Stimulated activated CD4-positive, alpha-beta T cell treated with anti-CD3 and anti-CD28 coated beads, Interleukin-4, amount 100 ng/mL, for 4 hours (primary cell): ENCODE measurements at places on chromosomes 1 and 21.

DNA sequence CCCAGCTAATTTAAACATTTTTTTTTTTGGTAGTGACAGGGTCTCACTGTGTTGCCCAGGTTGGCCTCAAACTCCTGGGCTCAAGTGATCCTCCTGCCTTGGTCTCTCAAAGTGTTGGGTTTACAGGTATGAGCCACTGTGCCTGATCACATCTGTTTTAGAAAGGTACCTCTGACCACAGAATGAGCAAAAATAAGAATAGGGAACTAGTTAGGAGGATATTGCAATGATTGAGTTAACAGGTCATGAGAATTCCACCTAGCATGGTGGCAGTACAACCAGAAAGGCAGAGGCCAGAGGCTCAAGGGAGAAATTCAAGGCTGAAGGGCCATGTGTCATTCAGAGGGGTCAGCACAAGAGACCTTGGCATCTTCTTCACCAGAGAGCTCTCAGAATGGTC lies 49.6 kb downstream of the ELAPOR1 start:
- no peak for DNase-seq

- DNase-seq, result no peak
Observed at GRCh38 chr1:113983391-113983790, 4.1 kb downstream of the OLFML3 start.

DNA sequence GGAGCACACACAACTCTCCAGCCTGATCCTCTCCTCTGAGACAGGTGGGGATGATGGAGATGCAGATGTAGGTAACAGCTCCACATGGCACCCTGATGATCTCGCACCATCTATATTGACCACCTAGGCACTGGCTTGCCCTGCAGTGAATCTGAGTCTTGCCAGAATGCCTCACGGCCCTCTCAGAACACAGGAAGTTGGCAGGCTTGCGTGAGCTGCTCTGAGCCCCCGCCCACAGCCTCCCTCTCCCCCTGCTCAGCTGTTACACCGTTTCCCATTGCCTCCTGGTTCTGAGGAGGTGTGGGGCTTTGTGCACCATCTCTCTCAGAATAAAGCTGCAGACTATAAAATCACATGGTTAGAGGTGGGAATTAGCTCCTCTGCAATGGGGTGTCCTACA lies 48.0 kb downstream of the URB2 start:
- peak; percentile 31 for DNase-seq

GRCh38 chr1:230261928-230262650 lies 164.0 kb downstream of the PGBD5 start:
- no peak for DNase-seq

GRCh38 chr1:3553166-3553939 lies 58.0 kb downstream of the MEGF6 start:
- no peak for DNase-seq

DNA sequence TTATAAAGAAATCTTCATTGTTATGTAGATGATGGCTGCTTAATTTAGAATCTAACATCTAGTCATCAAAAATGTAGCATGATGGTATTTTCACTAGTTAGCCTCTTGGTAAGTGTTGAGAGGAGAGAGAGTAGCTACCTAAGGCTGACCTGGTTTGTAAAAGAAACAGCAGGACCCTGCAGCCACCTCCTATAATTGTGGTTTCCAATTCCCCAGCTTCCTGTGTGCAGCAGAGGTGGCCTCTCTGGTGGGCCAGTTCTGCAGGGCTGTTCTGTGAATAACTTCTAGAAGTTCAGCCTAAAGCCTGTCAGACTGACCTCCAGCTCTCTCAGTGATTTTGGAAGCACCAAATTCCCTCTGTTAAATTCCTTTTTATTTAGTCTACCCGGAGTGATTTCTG lies 246.4 kb upstream of the LRRC7 start:
- DNase-seq, result no peak

DNA sequence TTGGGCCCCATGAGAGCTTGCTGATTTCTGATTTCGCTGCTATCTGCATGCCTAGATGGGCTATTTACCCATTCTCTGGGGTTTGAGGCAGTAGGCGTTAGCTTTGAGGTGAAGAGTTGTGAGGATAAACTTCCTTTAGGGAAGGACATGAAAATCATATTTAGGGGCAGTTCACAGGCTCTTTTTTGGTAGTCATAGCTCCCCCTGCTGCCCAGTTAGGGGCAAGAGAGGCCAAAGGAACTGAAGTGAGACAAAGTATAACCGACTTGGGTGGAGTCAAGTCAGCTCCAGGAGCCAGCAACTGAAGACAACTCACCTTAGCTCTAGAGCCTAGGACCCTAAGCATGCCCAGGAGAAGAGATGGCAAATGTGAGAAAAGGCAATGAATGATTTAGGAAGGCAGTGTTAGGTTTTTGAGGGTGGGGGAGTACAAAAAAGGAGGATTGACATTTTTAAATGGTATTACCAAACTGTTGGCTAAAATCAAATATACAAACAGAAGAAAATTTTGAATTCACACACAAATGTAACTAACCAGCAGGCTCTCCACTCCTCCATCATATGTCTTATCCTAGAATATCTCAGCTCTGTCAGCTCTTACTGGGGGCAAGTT lies 625.2 kb downstream of the LMO4 start:
- peak; percentile 16 for DNase-seq

DNA sequence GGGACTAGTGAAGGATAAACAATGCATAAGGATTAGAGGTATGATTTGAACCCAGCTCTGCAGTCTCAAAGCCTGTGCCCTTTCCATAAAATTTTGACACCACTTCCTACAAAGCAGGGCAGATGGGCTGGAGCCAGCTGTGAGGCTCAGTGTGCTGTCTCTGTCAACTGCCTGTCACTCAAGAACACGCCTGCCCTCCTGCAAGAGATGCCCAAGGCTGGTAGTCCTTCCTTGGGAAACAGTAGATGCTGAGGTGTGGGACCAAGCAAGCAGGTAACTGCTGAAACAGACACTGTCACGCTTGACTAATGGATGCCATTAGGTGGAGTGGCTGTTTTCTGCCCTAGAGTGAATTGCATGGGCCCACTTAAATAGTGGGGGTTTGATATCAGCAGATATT lies 402.0 kb downstream of the PTPRU start:
- DNase-seq, result no peak

- no peak for DNase-seq
Observed at GRCh38 chr1:171141688-171142415, 43.2 kb upstream of the FMO2 start.

DNA sequence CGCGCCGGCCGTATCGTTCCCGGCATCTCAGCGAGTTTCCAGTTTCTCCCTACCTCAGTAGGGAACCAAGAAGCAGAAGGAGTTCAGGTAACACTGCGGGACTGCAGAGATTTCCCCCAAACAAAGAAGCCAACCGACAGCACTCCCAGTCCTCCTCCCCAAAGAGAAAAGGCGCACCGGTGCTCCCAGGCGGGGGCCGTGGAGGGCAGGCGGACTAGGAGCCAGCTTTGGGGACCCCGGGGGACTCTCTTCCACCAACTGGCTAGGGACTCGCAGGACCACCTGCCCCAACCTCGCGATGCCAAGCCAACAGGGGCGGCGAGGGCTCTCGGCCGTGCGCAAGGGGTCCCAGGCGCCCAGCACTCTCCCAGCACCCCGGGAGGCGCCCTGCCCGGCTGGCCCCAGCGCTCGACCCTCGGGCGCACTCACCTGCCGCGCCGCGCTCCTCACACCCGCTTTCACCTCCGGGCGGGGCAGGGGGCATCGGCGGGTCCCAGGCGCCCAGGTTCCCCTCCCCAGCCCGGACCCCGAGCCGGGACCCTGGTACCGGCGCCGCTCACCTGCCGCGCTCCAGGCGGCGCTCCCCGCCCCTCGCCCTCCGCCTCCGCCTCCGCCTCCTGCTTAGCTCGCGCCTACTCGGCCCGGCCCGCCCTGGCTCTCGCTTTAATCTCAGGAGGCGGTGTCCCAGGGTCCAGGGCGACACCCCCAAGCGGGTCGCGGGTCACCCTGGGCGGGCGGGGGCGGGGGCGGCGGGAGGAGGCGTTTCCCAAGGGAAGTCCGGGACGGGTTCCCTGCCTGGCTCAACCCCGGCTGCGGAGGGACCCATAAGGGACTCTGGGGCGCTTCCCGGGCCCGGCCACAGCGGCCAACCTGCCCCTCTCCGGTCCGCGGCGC lies at the start of gene TMPRSS2:
TSS of gene TMPRSS2 (minus strand) at position 638 of the 894 bp plus-strand sequence. CDS start 10,025 bp downstream, outside the sequence.
- DNase-seq, result no peak

DNA sequence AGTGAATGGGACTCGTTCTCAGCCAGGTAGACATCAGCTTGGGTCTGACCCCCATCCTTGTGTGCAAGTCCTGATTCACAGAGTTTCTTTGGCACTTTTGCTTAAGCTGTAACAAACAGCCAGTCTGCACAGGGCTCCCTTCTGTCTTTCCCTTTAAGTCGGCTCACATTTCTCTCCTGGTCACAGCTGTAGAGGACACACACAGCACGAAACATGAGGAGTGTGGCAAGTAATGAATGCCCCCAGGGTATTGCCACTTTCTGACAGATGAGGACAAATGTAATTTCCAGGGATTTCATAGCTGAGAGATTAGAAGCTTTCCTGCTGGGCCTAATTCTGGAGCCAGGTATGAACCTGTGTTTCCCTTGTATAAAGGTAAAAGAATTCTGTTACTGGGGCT lies 423.5 kb downstream of the KIF26B start:
- no peak for DNase-seq

DNA sequence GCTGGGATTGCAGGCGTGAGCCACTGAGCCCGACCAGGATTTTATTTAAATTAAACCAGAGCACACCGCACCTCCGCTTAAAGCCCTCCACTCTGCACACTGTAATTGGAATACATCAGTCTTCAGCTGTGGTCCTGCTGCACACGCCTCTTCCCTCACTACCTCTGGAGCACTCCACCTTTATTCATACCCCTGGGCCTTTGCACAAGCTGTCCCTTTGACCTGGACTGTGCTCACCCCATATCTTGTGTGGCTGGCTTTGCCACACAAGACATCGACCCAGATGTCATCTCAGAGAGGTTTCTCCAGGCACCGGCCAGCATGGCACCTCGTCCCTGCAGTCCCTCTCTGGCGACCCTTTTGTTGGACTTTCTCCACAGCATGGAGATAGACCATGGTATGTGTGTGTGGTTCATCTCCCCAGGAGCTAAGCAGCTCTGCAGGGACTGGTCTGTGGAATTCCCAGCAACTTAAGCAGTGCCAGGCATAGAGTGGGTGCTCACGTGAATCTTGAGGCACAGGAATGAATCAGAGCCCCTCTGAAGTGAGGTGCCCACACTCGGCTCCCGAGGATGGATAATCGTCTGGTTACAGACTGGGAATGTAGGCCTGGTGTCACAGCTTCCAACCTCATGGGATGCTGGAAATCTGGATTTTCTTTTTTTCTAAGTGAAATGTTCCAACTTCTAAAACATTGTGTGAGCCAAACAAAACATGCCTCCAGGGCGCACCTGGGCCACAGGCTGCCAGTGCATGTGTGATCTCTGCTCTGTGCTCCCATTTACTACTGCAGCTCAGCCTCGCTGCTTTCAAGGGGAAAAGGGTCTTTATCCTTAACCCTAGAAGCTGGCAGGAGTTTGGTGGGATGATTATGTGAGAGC lies 61.9 kb downstream of the EVA1C start:
- DNase-seq, result no peak

GRCh38 chr21:43353282-43354025 lies 73.5 kb downstream of the SIK1 start:
- no peak for DNase-seq

- no peak for DNase-seq
Observed at GRCh38 chr1:31865728-31866449, 50.1 kb upstream of the SPOCD1 start.

- no peak for DNase-seq
Observed at GRCh38 chr1:203544978-203545816, 51.2 kb downstream of the OPTC start.

- peak; percentile 76 for DNase-seq
Observed at GRCh38 chr1:66282343-66282852, 251.6 kb upstream of the SGIP1 start.

DNA sequence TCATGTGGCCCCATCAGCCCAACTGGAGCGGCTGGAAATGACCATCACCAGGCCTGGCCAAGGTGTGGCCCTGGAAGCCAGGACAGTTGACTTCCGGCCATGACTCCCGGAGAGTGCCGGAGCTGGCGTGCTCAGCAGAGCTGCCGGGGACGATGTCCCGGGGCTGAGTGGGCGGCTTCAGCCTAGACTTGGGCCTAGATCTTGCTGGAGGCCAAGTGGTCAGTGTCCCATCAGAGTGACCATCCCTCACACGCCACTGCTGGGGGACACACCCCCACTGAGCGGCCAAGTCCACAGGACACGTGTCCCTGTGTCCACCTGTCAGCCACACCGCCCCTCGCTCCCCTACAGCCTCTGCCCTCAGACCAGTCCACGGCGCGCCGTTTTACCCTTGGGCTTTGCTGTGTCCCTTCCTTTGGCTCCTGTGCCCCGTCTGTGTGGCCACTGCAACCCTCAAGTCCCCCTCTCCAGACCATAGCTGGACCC lies 4.0 kb downstream of the FAAP20 start:
- no peak for DNase-seq

- no peak for DNase-seq
Observed at GRCh38 chr1:164651351-164651951, 92.5 kb downstream of the PBX1 start.

DNA sequence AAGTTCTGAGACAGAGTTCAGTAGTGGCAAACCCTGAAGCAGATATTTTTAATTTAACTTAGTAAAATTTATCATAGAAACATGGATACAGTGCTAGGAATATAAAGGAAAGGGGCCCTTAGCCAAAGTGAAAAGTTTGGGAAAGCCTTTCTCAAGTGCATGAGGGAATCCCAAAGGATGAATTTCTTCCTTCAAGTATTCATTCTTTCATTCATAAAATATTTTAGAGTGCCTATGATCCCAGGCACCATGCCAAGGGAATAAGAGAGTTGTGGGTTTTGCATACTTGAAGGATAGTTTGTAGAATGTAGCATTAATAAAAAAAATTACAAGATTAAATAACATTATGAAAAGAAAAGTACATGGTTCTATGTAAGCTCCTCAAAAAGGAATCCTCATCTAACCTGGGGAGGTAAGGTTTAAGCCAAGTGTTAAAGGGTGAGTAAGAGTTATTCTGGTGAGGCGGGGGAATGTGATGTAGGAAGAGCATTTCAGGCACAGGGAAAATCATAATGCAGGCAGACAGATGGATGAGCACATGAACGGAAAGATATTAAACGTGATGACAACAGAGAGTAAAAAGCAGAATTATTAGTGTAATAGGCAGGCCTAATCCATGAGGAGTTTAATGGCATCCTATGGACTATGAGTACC lies 40.4 kb upstream of the NTNG1 start:
- no peak for DNase-seq

DNA sequence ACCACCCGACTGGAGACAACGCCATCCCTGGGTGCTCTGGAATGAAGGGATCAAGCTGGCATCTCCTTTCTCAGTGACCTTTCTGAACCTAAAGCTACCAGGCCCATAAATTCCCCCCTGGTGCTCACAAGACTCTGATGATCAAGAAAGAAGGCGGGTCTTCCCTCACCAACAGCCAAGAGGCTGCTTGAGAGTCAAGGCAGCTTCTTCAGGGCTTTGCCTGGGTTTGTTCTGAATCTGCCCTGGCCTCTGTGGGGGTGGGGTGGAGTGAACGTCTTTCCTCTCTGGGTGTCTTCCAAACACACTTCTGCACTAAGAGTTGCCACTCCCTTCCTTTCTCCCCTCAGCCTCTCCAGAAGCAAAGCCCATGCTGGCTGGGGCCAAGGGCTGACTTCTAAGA lies 36.1 kb downstream of the CD247 start:
- DNase-seq, result peak; percentile 34
